ENCODE measurements at places on chromosomes 4 and X.

- no peak for DNase-seq
These were observed 58.2 kb upstream of the CASK start for GRCh38 chrX:41981481-41982013.

DNA sequence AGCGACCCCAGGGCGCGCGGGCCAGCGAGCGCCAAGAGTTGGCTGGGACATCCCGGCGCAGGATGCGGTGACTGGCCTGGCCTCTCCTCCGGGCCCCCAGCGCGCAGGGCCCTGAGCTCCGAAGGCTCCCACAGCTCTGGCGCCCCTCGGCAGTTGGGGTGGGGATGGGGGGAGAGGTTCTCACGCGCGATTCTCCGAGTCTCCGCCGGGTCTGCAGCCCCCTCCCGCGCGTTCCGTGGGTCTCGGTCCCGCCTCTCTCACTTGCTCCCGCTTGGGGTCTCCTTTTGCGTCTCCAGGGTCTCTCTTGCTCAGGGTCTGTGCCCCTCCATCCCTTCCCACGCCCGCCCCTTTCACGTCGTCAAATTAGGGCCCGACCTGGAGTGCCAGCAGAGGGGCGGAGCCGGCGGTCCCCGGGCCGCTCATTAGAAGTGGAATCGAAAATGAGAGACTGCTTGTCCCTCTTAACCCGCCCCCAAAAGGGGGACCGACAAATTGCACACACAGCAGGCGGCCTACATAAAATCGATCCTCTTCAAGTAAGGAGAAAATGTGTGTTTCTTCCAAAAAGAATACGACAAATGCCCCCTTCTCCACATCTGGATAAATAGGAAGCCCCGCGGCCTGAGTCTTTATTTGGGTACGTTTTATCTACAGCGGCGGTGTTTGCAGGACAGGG is 877 bp upstream of the NKX1-1 start:
- DNase-seq = no peak

GRCh38 chr4:36010397-36010929 is 233.9 kb downstream of the ARAP2 start:
- DNase-seq = no peak

DNA sequence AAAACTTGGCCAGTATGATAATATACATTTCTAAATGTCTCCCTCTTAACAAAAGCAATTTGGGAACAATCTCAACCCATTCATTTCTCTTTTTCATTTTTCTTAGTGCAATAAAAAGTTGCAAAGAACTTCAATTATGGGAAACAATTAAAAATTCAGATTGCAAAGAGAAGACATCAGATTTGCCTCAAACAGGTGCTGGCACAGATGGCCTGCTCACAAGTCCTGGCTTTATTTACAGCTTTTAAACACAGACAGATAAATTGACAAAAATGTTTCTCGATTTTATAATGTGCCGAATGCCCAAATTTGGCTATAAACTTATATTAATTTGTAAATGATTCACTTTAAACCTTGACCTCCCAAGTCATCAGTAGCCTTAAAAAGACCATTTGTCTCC is 28.7 kb downstream of the SLC4A4 start:
- no peak for DNase-seq

DNA sequence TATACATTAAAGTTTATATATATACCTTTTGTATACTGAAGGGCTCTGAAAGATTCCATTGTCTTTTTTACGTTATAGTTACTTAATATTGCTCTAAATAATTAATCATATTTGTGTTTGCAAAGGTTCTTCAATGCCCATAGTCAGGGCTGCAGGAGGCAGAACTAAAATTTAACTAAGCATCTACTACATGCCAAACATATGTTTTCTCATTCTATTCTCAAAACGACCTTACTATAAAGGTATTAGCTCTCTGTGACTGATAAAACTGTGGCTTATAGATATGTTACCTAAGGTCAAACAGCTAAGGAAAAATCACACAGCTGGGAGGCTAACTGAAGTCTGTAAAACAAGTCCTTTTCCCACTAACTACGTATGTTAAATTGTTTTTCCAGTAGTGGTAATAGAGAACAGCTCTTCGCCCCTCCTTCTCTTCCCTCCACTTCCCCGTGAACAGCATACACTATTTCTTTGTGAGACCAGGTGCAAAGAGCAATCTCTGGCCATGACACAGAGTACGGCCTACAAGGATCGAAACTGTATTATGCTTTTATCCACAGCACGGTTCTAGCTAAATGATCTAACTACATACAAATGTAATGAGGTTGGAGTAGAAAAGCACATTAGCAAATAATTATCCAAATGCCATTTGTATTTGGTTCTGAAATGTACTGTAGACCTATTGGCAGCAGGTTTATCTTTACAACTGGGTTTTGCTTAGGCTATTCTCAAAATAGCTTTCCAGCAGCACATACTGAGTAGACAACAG is 1.7 kb downstream of the CNOT6L start:
- no peak for DNase-seq

- no peak for DNase-seq
These were observed 49.2 kb upstream of the PRSS48 start for GRCh38 chr4:151227731-151228130.

DNA sequence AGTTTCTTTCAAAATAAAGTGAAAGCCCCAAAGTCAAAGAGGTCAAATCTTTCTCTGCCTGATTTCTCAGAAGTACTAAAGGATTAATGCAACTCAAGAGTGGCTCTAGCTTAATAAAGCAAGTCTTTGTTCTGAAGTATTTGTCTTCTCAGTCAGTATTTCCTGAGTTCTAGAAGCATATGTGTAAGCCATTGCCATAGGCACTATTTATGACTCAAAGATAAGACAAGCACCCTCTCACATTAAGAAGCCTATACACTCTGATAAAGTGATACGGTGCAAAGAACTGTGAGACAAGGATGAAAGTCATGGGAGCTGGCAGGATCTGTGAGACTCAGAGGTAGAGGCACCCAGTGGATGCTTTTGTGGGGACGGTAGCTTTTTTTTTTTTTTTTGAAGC is 60.9 kb downstream of the AASDH start:
- DNase-seq = no peak

GRCh38 chrX:40406330-40406859 is 174.4 kb upstream of the ATP6AP2 start:
- no peak for DNase-seq

GRCh38 chrX:132740316-132741123 is 217.9 kb downstream of the HS6ST2 start:
- no peak for DNase-seq

- DNase-seq = no peak
These were observed 175.6 kb downstream of the SNCA start for GRCh38 chr4:89661173-89661899.

DNA sequence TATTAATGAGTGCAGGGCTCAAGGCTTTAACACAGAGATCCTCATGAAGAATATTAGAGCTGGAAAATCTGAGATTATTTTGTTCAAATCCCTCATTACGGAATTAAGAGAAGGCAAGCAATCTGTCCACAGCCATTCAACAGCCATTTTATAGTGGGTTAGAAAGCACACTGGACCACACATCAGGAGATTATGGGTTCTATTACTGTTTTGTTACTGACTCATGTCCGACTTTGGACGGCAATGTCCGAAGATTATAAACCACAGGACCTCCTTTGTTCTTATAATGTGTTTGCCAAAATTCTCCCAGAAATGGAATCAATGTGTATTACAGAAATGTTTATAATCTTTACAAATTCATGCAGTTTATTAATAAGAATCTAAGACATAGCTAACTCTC is 8.1 kb downstream of the LAMTOR3 start:
- no peak for DNase-seq

- no peak for DNase-seq
These were observed 5.1 kb downstream of the BGN start for GRCh38 chrX:153499876-153500275.

GRCh38 chr4:65340382-65341109 is 329.7 kb downstream of the EPHA5 start:
- DNase-seq = no peak

DNA sequence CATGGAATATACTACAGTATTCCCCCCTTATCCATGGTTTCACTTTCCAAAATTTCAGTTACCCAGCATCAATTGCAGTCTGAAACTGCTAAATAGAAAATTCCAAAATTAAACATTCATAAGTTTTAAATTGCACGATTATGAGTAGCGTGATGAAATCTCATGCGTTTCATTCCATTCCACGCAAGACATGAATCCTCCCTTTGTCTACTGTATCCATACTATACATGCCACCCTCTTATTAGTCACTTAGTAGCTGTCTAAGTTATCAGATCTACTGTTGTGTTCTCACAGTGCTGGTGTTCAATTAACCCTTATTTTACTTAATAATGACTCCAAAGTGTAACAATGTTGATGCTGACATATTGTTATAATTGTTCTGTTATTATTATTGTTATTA is 261.2 kb upstream of the NDST4 start:
- no peak for DNase-seq

DNA sequence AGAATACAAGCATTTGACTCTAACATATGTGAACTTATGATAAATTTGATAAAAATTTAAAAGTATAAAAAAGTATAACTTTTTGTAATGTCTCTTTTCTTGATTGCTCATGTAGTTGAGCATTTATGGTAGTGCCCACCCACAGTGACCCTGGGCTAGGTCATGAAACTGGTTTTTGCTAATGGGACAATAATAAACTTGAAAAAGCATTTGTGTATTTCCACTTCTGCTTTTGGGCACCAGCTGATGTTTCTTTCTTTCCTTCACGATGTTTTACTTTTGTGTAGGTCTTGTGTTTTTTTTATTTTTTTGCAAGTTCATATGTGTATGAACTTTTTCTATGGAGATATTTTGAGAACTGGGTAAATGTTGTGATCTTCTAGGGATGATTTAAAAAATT is 313.1 kb downstream of the CBLL2 start:
- DNase-seq = no peak

GRCh38 chr4:40254608-40255392 is 58.0 kb downstream of the RHOH start:
- no peak for DNase-seq

- DNase-seq = no peak
These were observed 13.8 kb downstream of the NEXMIF start for GRCh38 chrX:74911494-74911893.

- DNase-seq = no peak
These were observed 3.1 kb downstream of the JADE1 start for GRCh38 chr4:128812442-128813235.

GRCh38 chr4:48008021-48008596 is 8.4 kb downstream of the CNGA1 start:
- DNase-seq = no peak

GRCh38 chrX:48579259-48579658 is 5.0 kb downstream of the RBM3 start:
- DNase-seq = no peak

GRCh38 chr4:126790633-126791032 is 842.1 kb upstream of the INTU start:
- DNase-seq = no peak

- no peak for DNase-seq
These were observed 14.2 kb downstream of the GRPR start for GRCh38 chrX:16137416-16138107.

GRCh38 chr4:75940692-75941253 is at the start of gene NAAA:
NAAA (minus strand) TSS chr4:75941013; CDS start chr4:75940949, 64 bp downstream.
- no peak for DNase-seq

- no peak for DNase-seq
These were observed 48.7 kb downstream of the CLOCK start for GRCh38 chr4:55498051-55498450.

DNA sequence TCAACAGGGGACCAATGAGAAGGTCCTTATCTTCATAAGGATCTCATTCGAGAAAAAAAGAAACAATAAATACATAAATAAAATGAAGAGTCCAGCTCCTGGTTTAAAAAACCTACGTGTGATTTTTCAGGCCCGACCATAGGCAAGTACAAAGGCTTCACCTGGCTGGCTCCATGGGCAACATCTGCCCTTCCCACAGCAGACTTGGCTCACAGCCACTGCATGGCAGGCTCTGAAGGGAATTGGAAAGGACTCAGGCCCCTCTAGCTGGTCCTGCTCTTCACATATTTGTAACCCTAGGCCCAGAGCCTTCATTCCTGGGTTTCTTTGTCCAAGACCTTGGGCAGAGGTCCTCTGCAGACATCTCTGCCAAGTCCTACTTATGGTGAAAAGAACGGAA is 228.1 kb downstream of the QDPR start:
- no peak for DNase-seq

DNA sequence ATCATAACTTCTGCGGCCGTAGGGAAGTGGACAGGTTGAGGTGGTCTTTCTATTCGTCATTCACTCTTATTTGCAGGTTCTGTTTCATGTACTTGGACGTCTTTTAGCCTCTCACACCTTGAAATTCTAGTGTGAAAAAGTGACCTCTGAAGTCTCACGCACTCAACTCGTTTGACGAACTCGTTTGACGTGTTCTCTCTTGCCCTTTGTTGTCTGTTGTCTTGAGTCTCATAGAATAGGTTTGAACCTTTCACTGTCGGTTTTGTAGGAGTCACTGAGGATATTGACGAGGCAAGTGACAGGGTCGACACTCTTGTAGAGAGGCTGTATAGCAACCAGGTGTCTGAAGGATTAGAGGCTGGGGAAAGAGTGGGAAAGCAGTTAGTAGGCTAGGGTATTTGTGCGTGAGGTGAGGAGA is 1.1 kb upstream of the PGRMC2 start:
- no peak for DNase-seq

DNA sequence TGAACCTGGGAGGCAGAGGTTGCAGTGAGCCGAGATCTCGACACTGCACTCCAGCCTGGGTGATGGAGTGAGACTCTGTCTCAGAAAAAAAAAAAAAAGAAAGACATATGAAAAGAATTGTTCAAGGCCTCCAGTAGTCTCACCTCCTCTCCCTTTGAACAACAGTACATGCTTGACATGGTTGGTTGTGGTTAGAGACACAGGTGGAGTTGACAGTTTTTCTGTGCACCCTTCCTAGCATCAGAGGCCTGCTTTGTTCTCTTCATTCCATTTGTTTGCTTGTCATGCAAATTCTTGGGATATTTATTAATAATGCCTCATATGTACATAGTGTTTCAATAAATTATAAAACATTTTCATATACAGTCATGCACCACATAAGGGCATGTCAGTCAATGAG is 18.3 kb upstream of the PDCL2 start:
- DNase-seq = no peak

- DNase-seq = no peak
These were observed 24.9 kb upstream of the IQSEC2 start for GRCh38 chrX:53305996-53306937.

- DNase-seq = no peak
These were observed 28.3 kb downstream of the GPR143 start for GRCh38 chrX:9737363-9737762.

DNA sequence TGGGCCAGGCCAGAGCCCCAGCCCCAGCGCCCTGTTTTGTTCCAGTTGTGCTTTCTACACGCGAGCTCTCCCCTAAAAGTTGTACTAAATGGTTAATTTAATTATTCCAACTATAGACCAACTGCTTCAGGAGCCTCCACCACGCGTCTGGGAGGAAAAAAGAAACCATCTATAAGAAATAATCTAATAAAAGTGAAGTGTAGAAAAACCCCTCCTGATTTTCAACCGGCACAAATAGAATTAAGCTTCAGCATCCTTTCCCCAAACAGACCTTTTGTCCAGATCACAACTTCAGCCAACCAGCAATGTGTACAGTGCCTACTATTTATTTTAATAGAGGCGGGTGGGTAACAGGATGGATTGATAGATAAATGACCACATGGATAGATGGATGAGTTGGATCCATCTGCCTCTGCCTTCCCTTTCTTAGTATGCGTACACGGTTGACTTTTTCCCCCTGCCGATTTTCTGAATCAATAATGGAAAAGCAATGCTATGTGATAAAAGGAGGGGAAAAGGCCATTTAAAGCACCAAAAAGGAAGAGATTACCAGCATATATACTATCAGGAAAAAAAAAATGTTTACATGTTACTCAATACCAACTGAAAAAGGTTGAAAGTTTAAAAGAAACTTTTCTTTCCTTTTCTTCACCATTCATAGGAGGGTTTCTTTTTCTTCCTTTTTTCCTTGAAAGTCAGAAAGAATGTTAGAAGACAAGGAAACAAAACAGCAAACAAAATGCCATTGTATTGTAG is 3.7 kb upstream of the PHOX2B start:
- DNase-seq = no peak

Data from cerebellar nuclear complex (tissue), 1 donor.